ENCODE measurements at places on chromosomes 5 and 9.

DNA sequence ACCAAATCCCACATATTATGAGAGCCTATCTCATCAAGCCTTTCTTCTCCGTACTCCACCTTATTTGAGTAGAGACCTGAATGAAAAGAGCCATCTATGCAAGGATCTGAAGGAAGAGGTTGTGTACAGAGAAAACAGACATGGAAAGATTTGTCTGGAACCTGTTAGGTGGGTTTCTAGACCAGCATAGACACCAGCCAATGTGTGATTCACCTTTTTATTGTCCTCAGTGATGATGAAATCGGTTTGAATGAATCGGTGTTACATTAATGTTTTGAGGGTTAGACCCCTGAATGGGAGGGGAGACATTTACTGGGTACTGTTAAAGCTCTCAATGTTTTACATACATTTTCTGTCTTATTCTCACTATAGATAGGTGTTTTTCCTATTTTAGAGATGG is 223.6 kb downstream of the NMUR2 start:
- no peak for DNase-seq

GRCh38 chr5:156991714-156992113 is 28.7 kb upstream of the TIMD4 start:
- no peak for DNase-seq

DNA sequence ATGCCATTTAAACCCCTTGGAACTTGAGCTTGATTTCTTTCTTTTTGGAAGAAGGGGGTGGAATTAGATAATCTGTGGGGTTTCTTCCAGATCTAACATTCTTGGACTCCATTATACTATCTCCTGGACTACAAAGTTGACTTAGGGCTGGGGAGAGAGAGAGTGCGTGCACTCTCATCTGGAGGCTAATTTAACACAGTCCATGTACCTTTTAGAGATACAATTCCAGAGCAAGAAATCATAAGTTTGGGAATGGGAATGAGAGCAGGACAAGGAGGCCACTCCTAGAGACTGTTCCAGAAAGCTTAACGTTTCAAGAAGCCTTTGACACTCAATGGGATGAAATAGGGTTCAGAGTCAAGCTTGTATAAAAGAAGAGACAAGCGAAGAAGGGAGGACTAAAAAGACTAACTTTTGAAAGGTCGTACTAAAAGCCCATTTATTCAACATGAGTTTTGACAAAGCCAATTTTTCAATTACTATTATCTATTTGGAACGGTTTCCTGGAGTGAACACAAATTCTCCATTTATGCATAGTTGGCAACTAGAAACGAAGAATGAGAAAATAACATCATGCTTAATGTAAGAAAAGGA is 83.4 kb downstream of the ACTL7B start:
- DNase-seq = no peak

DNA sequence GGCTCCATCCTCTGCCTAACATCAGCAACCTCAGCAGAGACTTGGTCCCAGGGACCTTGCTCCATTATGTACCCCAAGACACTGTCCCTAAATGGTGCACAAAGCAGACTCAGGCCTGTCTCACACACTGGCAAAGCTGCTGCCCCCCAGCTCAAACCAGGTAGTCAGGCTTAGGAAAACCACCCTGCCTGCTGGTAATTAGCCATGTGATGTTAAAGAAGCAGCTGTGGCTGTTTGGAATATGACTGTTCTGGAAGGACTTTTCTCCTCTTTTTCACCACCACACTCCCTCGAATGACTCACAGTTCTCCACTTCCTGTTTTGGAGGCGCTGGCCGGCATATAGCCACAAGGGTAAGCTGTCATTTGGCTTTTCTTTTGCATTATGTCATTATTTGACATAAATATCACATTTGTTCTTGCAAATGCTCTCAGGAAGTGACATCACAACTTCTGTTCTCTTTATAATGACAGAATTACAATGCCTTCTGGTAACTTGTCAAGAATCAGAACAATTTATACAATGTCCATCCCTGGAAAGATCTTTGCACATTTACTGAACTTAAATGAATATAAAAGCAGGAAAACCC is 113.9 kb downstream of the SUSD1 start:
- DNase-seq = no peak

DNA sequence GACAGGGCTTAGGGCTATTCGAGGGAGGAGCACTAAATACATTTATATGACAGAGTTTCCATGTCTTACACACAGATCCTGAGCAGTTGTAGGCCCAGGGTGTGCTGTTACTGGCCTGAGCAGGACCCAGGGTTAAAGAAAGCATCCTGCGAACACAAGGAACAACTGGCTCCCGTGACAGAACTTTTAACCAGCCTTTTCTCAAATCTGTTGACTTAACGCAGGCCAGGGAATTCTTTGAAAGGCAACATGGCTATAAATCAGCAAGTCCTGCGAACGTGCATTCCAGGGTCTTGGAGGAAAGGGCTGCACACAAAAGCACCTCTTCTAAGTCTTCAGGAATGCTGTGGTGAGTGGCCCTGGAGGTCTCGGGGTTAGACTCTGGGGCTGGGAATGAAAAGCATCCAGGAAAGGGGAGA is 45.2 kb upstream of the ANKRD55 start:
- DNase-seq = no peak

DNA sequence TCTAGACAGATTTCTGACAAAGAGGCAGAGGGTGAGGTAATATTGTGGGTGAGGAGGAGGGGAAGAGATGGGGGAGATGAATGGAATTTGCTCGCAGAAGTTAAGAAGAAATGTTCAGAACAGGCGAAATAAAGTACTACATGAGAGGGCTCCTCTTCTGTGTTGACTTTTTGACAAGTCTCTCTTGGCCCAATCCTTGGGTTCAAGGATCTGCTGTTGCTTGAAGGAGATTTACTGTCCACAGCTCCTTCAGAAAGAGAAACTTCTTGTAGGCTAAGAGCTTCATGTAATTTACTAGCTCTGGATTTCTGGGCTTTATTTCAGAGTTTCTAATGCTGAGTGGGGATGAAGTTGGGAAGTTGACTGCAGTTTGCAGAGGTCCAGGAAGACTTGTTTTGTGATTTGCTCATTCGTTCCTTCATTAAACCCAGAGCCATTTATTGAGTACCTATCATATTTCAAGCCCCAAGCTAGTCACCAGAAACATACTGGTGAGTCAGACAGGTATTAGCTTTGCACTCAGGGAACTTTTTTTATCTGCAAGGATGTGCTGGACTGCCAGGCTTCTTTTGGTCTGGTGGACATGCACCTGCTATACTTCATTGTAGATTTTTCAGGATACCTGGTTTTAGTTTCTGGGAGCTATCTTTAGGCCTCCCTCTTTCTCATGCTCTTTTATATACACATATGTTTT is 402.9 kb upstream of the CLINT1 start:
- no peak for DNase-seq

- DNase-seq = no peak
These were observed 144.7 kb downstream of the TRPM6 start for GRCh38 chr9:74742792-74743730.

- no peak for DNase-seq
These were observed 40.0 kb downstream of the MARCHF6 start for GRCh38 chr5:10393491-10393890.
